Liver (tissue), 10 donors: ENCODE measurements at places on chromosomes 4 and X.

- DNase-seq: no peak
These were observed 1862.5 kb upstream of the TENM3 start for GRCh38 chr4:180380733-180381132.

- DNase-seq: no peak
These were observed 99.0 kb upstream of the DDX3X start for GRCh38 chrX:41234962-41235361.

GRCh38 chrX:135893294-135893817, at the start of the genes CT45A10 and SAGE1:
TSS of gene CT45A10 (minus strand) at chrX:135893444. CDS start at chrX:135885344, 8,100 bp downstream.
TSS of gene SAGE1 (plus strand) at chrX:135893716. CDS start at chrX:135896243, 2,527 bp downstream.
- DNase-seq: no peak

- no peak for DNase-seq
These were observed 391.0 kb upstream of the DIPK2B start for GRCh38 chrX:45591650-45592049.

DNA sequence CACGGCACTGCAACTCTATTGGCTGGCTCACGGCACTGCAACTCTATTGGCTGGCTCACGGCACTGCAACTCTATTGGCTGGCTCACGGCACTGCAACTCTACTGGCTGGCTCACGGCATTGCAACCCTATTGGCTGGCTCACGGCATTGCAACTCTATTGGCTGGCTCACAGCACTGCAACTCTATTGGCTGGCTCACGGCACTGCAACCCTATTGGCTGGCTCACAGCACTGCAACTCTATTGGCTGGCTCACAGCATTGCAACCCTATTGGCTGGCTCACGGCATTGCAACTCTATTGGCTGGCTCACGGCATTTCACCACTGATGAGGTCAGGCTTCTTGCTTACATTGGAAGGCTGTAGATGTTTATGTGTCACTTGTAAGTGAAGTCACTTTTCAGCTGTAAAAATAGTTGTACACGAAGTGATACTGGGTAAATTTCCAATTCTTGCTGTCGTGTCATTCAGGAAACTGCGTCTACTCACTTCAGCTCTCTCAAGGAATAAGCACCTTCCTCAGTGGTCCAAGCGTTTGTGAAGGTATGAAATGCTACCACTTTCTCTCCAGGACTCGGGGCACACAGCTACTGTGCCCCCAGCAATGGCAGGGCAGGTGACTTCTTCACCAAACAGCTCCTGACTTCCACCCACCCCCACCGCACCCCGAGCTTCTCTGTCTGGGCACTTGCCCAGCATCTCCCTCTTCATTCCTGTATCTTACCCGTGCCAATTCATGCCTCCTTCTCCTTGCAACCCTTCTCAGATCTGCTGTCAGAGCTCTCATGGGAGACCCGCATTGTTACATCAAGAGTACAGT, 141.3 kb downstream of the AFAP1 start:
- no peak for DNase-seq

- DNase-seq: no peak
These were observed 8.9 kb downstream of the PIGG start for GRCh38 chr4:507745-508512.

GRCh38 chr4:181331214-181331613, 912.0 kb upstream of the TENM3 start:
- no peak for DNase-seq
